ENCODE measurements at places on chromosomes 4 and X. TPM values are rescaled to one million over a fixed set of nuclear protein-coding genes. Genes with fewer than 3 reads are reported as not detected.

DNA sequence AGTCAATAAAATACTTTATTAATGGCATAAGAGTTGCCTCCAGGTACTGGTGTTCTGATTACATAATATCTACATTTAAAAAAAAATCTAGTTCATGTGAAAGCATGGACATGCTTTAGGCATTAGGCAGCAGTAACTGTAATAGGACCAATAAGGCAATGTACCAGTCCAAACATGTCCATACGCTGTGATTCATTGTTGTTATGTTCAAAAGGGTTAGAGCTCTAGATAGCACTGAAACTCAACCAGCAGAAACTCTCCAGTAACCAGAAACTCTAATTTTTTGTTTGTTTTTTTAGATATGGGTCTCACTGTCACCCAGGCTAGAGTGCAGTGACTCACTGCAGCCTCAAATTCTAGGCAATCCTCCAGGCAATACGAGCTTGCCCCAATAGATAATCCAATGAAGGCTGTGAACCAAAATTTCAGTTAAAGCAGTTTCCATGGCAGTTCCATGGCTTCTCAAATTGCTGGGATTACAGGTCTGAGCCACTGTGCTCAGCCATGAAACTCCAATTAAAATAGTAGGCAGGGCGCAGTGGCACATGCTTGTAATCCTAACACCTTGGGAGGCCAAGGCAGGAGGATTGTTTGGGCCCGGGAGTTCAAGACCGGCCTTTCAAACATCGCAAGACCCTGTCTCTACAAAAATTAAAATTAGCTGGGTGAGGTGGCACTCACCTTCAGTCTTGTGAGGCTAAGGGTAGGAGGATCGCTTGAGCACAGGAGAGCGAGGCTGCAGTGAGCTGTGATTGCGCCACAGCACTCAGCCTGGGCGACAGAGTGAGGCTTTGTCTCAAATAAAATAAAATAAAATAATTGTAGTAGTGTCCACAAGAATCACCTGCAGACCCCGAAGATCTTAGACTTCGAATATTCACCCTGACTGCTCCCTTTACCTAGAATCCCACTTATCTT, 36.3 kb downstream of the MGARP start:
- peak; percentile 61 for DNase-seq

The CLDN22 gene
- not detected for total RNA-seq

GRCh38 chr4:152374153-152374552, 161.7 kb downstream of the FBXW7 start:
- DNase-seq: no peak

- DNase-seq: no peak
Measured at GRCh38 chr4:102638621-102639020, 122.1 kb downstream of the MANBA start.

- no peak for DNase-seq
Measured at GRCh38 chrX:20412871-20413486, 146.3 kb upstream of the RPS6KA3 start.

DNA sequence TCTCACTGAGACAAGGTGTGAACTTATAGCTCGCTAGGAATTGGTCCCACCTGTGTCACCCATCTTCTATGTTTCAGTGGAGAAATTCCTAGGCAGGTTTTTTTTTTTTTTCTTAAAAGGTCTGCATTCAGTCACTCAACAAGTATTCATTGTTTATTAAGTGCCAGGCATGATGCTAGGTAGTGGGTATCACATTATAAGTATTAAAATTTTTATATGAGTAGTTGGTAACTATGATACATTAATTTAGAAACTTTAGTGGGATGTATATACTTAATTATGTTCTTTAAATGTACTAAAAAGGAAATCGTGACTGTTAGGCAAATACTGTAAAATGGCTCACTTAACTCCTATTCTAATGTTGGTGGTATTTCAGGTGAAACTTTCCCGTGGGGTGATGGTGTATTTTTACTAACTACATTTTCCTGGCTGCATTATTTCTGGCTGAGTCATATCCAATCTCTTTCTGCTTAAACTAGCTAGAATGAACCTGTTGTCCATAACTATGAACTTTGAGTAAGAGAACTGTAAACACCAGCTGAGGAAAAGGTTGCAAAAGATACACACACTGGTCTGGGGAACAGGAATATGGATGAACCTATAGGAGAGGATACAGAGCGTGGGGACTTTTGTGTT, 49.3 kb upstream of the MED14 start:
- peak; percentile 37 for DNase-seq

The FDCSP gene
- not detected for total RNA-seq

DNA sequence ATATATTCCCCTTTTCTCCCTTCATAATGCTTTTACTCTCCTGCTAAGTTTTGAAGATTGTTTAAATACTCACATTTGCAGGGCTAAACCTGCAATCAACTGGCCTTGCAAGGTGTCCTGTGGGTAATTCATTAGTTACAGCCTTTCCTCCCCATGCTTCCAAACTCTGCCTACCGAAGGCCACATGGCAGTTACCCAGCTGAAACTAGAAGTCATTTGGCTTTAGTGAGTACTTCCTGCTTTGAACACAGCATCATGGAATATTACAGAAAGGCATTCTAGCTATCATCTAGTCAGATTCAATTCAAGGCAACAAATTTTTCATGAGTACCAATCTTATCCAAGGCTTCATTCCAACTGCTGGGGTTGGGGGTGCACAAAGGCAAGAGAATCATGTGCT, 55.6 kb downstream of the SRPX start:
- DNase-seq: no peak

DNA sequence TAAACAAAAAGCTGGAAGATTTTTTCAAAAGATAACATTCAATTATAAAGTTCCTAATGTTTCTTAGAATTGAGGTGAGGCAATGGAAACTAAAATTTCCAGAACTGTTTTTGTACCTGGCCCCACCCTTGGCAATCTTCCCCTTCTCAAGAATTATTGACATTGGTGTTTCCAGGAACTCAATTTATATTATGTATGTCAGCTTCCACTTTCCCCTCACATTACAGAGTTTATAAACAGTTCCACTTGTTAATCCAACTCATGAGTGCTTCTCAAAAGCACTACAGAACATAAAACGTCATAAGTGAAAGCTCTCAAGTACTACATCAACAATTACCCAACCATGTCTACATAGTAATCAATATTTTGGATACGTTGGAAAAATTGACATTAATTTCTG, 107.4 kb downstream of the FAM13A start:
- DNase-seq: no peak

DNA sequence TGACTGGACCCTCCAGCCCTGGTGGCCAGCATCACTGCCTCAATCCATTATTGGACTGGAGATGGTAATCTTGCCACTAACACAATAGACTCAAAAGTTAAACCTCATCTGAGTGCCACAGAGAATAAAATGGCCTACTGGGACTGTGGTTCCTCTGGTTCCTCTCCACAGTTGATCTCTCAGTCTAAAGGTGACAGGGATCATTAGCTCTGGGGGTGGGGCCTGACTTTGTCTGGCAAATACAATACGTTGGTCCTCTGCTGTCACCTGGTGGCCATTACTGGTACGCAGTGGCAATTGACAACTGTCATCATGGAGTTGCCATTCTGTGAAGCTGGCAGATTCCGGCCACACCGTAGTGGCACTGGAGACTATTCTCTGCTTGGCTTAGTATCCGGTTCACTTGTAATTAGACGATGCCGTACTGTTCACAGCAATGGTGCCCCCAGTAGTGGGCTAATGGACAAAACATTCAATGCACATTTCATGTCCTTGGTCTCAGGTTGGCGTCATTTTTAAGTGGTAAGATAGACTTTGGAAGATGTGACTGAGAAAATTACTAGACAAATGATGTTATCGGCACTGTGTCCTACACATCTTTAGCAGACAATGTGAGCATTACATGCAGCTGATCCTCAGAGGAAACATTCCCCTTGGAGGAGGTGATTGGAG, 6.7 kb downstream of the FGFBP2 start:
- DNase-seq: no peak

DNA sequence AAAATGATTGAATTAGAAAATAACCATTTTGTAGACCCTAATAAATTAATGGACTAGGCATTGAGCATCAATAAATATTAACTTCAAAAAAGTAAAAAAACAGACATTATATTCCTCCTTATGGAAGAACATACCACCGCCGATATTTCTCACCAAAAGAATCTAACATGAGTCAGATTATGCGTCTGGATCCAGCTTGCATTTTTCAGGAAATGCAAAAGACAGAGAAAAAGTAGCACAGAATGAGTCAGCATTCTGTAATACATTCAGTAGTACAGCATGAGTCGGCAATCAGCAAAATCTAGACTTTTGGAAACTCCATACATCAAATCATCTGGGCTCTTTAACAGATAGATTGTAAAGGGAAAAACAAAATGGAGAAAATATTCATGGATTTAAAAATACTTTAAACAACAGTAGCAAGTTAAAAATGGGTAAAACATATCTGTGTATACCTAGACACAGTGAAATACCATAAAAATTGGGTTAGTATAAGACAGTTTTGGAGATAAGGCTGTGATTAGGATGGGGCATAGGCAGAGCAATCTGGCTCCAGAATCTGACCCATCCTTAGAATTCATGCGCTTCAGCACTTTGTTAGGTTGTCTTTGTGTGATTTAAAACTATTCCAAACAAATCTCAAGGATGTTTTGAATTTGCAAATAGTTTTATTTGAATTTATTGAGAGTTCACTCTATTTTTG, 633.0 kb upstream of the FAM241A start:
- DNase-seq: peak; percentile 4

DNA sequence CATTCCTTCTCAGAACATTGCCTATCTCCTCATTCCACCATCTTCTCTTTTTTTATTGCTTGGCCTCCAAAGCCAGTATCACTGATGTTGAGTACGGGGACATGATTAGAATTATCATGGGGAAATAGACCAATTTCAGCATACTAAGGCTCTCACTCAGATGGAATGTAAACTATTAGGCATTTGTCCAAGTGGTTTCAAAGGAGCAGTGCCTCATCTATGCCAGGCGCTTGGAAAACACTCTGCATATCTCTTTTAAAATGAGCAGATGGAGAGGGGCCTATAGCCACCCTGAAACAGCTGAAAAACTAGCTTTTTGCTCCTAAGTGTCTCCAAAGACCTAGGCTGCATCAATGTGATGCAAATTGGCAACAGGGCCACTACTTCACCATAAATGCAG, 150.8 kb upstream of the DIPK2B start:
- DNase-seq: no peak

DNA sequence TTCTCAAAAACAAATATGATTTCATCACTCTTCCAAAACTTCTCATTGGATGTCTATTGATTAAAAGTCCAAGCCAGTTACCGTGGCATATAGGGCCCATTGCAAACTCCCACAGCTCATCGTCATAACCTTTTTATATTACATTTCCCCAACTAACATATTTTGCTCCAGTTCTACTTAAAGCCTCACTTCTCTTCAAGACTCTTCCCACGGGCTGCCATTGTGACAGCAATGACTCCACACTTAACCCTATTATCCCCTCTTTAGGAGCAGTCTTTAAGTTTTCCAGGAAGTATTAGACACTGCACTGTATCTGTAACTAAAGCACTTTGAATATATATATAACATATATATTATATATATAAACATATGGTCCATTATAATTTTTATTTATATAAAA, 44.5 kb downstream of the DTHD1 start:
- DNase-seq: no peak

The ESX1 gene
- not detected for total RNA-seq

The HTN1 gene
- not detected for total RNA-seq

GRCh38 chr4:9832640-9833039, 51.2 kb downstream of the DRD5 start:
- no peak for DNase-seq

DNA sequence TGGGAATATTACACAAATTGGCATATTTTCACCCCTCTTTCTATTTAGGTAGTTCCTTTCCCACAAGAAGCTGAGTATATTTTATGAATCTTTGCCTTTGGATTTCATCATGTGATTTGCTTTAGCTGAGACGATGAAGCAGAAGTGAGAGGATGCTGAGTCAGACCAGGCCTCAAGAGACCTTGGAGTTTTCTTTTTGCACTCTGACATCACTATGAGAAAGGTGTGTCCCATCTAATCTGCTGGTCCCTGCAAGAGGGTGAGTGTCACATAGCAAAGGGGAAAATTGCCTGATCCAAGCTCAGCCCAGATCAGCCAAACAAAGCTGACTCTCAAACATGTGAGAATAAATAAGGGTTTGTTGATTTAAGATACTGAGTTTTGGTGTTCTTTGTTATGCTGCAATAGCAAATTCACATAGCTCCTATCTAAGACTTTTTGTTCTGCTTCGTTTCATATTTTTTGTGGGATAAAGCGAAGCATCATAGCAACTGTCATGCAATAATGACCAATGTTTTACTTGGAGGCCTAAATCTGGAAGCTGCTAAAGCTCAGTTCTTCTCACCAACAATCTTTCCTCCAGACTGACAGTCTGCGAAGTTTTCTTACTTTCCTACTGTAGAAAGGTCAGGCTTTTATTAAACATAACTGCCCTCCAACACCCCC, 176.9 kb downstream of the PDHA2 start:
- no peak for DNase-seq

The SCRG1 gene
- not detected for total RNA-seq

DNA sequence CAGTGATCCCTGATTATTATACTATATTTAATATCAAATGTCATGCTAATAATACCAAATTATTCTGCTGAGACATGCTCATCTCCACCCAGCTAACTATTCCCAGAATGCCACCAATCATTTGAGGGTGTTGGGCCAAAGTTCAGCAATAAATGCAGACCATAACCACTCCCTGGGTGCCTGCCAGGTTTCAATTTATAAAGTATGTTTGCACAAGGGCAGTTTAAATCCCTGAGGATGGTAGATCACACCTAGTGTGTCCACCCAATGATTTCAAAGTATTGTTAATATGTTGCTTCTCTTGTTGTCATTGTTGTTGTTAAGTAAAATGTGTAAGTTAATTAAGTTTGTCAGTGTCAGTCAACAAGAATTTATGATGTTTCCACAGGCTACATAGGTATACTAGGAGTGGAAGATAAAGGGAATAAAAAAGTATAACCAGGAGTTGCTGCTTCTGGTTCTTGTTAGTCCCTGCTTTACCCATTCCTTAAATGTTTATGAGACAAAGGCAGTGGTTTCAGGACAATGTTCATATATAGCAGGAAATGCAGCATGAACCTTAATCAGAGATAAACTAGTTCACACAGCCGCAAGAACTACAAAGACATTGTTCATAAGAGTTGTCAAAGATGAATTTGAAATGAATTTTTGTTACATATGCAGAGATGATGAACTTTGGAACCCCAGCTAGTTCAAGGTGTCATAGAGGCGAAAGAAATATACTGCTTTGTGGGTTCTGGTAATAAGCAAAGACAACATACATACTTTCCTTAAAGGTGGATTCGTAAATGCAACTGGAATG, 25.5 kb downstream of the HPGD start:
- DNase-seq: no peak

- DNase-seq: no peak
Measured at GRCh38 chr4:168334053-168334452, 15.5 kb upstream of the DDX60 start.
